ENCODE measurements at places on chromosomes 1 and 21.

- no peak for DNase-seq
Observed at GRCh38 chr1:8359617-8360481, 41.9 kb downstream of the SLC45A1 start.

GRCh38 chr1:227786673-227787512 lies 28.6 kb upstream of the PRSS38 start:
- no peak for DNase-seq

- DNase-seq, result no peak
Observed at GRCh38 chr1:85201340-85202091, 700 bp upstream of the SYDE2 start.

GRCh38 chr1:164922585-164922984 lies 363.6 kb downstream of the PBX1 start:
- no peak for DNase-seq

DNA sequence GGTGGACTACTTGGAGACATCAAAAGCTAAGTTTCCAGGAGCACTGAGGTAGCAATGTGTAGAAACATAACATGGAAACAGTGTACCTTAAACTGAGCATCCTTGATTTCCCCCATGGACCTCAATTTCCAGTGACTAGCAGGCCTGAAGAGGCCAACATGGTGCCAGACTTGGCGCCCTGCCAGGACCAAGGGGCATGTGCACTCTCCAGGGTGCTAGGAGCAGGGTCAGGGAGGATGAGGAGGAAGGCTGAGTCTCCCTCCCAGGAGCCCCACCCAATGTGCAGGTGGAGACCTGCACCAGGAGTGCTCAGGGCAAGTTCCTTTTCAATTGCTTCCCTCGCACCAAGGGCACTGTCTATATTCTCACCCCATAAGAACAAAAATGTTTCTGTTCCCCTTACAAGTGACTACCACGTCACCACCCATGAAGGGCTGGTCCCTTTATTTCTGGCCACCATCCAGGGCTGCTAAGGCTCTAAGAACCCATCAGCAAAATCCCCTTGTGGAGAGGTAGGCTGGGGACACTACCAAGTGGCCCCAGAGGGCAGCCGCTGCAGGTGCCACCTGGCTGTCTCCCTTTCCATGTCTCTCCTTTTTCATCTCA lies 39.2 kb downstream of the MX1 start:
- no peak for DNase-seq

DNA sequence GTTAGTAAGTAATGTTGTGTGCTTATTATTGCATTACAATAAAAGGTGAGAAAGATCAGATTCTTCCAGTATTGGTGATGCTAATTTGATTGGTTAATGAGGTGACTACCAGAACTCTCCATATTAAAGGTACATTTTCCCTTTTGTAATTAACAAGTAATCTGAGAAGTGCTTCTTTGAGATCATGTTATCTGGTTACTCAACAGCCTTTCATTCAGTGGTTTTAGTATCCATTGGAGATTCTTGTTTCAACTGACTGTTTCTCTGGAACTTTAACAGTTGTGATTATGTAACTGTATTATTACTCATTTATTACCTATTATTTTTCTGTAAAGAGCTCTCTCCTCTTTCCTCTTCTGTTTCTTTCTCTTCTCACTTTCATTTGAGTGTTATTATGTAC lies 86.7 kb downstream of the PEX14 start:
- no peak for DNase-seq

- DNase-seq, result no peak
Observed at GRCh38 chr1:52542085-52542688, 10.7 kb downstream of the TUT4 start.

DNA sequence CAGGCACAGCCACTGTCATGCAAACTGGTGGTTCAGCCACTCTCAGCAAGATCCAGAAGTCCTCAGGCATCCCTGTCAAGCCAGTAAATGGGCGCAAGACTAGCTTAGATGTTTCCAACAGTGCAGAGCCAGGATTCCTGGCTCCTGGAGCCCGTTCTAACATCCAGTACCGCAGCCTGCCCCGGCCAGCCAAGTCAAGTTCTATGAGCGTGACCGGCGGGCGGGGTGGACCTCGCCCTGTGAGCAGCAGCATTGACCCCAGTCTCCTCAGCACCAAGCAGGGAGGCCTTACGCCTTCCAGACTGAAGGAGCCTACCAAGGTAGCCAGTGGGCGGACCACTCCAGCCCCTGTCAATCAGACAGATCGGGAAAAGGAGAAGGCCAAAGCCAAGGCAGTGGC lies 46.6 kb upstream of the IPO9 start:
- DNase-seq, result no peak

DNA sequence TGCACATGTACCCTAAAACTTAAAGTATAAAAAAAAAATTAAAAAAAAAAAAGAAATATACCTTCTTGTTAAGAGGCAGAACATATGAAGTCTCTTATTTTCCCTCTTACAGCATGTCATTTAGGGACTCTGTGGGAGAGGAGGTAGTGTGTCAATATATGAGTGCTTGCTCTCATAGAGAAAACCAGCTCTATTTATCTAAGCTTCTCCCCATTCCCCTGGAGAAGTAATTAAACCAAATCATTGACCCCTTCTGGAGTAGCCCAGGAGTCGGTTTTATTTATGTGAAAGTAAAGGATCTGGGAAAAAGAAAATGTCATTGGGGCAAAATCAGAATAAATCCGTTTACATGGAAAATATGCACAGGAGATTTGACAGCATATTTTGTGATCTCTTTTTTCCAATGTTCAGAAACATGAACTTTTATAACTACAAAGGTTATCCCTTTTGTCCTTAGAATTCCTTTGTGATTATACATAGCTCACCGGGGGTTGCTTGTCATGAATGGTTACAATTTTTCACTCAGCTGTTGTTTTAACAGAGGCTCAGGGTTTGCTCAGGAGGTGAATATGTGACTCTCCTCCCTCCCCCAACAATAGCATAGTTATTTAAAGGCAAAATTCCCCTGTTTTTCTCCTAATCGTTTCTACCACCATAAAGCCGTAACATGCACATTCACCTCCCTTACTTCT lies 114.5 kb upstream of the C1orf21 start:
- DNase-seq, result no peak

DNA sequence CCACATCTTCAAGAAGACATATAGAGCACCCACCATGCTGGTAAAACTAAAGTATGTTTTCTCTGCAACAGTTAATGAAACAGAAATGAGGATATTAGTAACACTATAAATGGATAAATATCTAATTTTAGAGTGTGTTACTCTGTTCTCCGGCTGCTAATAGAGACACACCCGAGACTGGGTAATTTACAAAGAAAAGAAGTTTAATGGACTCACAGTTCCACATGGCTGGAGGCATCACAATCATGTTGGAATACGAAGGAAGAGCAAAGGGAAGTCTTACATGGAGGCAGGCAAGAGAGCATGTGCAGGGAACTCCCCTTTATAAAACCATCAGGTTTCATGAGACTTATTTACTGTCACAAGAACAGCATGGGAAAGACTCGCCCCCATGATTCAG lies 287.2 kb downstream of the SRGAP2C start:
- DNase-seq, result no peak

DNA sequence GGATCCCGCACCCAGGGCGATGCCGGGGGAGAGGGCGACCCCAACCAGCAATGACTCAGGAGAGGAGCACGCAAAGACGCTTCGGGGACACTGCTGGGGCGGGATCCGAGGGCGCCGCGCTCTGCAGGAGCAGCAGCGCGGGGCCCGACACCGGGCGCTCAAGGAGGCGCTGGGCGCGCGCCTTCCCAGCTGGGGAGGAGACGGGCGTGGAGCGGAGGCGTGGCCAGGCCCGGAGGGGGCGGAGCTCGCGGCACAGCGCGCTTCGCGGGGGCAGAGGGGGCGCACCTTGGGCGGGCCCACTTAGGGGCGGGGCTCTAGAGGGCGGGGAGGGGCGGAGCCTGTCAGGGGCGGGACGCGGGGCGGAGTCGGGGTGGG lies 369 bp downstream of the SUMO3 start:
- DNase-seq, result peak; percentile 39

DNA sequence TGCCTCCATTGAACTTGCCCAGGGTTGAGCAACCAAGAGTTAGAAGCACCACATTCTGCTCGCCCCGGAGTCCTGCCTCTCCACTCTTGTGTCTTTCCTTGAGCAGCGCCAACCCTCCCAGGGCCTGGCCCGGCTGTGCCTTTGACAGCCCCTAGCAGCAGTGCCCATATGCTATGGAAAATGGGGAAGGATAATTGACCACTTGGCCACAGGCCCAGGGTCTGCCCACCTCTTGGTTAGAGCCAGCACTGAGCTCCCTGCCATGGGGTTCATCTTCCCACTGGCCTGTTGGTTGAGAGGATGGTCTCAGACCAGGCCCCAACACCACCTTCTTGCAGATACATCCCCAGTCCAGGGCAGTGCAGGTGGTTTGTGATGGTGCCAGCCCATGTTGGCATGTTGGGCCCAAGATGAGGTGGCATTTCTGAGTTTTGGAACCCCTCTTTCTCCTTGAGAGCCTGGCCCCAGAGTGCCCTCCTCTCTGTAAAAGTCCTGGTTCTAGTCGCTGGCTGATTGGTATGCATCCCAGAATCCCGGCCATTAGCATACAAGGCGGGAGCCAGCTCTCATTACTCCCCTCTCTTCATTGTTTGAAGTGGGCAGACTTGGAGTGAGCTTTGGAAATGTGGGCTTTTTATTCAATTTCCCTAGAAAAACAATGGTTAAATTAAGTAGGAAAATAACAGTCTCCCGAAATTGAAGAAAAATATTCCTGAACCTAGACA lies 7.6 kb downstream of the ARHGEF10L start:
- DNase-seq, result no peak

DNA sequence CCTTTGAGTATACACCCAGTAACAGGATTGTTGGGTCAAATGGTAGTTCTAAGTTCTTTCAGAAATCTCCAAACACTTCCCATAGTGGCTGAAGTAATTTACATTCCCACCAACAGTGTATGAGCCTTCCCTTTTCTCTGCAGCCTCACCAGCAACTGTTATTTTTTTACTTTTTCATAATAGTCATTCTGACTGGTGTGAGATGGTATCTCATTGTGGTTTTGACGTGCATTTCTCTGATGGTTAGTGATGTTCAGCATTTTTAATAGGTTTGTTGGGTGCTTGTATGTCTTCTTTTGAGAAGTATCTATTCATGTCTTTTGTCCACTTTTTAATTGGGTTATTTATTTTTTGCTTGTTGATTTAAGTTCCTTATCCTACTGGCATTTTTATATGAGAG lies 26.4 kb upstream of the LAMC1 start:
- no peak for DNase-seq

DNA sequence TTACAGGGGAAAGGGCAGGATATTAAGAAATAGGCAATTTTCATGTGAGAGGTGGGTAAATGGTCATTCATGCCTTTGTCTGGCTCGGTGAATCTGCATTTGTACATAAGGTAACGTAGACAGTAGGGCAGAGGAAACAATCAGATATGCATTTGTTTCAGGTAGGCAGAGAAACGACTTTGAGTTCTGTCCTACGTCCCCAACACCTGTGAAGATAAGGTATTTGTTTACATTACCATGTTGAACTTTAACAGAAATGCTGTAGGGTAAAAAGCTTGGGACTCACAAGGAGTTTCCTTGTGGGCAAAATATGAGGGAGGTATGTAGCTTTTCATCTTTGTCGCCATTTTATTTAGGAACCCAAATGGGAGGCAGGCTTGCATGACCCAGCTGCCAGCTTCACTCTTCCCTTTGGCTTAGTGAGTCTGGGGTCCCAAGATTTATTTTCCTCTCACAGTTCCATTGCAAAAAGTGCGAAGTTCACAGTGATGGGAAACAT lies 31.4 kb downstream of the B3GALT5 start:
- DNase-seq, result no peak

- DNase-seq, result no peak
Observed at GRCh38 chr1:189697113-189697512, 780.6 kb downstream of the BRINP3 start.

DNA sequence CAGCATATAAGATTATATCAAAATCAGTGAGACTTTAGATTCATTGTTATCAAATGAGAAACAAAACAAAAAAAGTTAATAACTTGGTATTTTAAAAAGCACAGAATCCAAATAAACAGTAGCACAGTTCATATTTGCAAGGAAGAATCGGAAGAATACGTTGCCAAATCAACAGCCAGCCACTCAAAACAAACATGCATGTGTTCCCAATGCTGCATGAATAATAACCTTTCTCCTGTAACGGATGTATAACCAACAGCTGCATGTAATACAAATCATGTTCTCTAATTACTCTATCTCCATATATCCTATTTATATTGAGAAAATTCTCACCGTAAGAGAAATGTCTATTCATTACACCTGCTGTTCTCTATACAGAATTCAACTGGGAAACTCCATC lies 98.9 kb upstream of the FOXD3 start:
- no peak for DNase-seq

GRCh38 chr1:203601716-203602309 lies 24.8 kb upstream of the ATP2B4 start:
- no peak for DNase-seq

DNA sequence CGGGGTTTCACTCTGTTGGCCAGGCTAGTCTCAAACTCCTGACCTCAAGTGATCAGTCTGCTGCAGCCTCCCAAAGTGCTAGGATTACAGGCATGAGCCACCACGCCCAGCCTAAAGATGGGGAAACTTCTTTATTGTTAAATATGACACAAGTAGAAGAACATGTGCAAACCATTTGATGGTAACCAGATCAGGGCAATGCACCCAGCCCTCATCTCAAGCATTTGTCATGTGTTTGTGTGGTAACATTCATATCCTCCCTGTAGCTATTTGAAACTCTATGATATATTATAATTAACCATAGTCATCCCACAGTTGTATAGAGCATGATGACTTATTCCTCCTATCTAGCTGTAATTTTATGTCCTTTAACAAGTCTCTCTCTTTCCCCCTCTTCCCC lies 119.5 kb upstream of the TMPRSS2 start:
- DNase-seq, result no peak

GRCh38 chr1:155651861-155652661 lies 36.5 kb downstream of the YY1AP1 start:
- DNase-seq, result no peak

DNA sequence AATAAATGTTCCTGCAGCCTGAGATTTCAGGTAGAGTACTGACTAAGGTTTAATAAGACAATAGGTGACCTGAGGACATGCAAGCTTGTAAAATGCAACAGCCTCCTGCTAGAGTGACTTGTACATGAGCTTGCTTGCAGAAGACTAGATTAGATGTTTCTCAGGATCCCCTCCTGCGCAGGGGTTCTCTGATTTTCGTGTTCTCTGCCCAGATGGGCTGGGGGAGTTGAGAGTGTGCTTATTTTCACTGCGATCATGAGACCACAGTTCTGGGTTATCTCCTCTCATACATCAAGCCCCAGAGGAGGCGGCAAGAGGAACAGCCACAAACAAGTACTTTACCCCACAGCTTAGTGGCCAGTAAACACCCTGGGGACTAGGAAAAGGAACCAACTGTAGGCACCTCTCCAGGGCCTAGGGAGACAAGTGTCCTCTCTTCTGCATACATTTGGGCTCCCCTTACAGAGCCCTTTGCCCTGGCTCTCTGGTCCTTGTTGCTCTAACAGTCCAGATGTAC lies 8.0 kb downstream of the TMEM81 start:
- no peak for DNase-seq
